ENCODE measurements at places on chromosomes 1 and 21. TPM values are rescaled to one million over a fixed set of nuclear protein-coding genes. Genes with fewer than 3 reads are reported as not detected.

Gene SMCP
- not detected for polyA plus RNA-seq

DNA sequence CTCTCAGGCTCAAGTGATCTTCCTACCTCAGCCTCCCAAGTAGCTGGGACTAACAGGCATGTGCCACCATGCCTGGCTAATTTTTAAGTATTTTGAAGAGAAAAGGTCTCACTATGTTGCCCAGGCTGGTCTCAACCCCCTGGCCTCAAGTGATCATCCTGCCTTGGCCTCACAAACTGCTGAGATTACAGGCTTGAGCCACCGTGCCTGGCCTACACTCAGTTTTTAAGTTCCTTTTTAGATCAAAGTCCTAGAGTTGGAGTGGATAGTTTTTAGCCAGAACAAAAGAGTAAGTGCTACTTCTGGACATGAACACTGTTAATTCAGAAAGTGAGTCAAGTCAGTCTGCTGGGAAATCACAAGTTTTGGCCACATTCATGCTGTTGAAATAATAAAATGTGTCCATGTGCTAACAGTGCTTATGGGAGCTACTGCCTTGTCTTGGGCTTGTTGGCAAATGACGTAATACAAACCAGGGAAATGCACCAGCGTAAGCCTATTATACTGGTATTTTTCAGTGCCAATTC lies 84.2 kb downstream of the NDUFS5 start:
- DNase-seq, result peak; percentile 48

- no peak for DNase-seq
Measured at GRCh38 chr21:38950435-38951094, 144.8 kb downstream of the ETS2 start.

Gene MCL1
- polyA plus RNA-seq, result 115 TPM

Gene SLC22A15
- polyA plus RNA-seq, result 17.6 TPM

GRCh38 chr1:156744786-156745419 lies 4.0 kb upstream of the MRPL24 start:
- no peak for DNase-seq

Gene SIM2
- 2.9 TPM for polyA plus RNA-seq

Gene LRRC38
- 3.8 TPM for polyA plus RNA-seq

GRCh38 chr1:164858096-164858632 lies 299.2 kb downstream of the PBX1 start:
- no peak for DNase-seq

DNA sequence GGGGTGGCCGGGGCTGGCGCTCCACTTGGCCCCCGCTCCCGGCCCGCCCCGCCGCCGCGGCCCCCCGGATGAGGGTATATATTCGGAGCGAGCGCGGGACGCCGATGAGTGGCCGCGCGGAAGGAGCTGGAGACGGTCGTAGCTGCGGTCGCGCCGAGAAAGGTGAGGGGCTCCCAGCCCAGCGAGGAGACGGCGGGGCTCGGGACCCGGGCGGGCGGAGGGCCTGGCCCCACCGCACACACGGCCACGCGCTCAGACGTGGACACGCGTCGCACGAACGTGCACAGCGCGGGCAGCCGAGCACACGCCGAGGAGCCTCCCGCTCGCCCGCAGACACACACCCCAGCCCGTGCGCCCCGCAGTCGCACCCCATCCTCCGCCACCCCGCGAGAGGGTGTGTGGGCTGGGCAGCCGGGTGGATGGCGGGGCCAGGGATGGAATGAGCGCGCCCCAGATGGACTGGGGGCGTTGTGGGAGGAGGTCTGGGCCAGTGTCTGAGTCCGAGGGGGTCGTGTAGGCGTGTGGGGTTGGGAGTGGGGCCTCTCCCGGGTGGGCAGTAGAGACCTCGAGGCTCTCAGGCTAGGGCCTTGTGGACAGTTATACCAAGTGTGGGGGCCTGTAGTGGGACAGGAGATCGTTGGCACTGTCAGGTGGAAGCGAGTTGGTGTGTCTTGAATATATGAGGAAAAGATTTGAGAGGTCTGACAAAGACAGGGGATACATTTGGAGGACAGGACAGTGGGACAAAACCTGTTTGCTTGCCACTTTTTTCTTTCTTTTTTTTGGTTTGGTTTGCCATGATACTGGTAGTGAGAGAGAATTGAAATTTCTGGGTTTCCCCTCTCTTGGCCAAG lies at the start of gene UAP1:
UAP1 (plus strand) TSS at position 107 of the 854 bp plus-strand sequence. CDS start 4,347 bp downstream, outside the sequence.
- DNase-seq, result no peak

Gene ADAMTSL4
- 2.6 TPM for polyA plus RNA-seq

DNA sequence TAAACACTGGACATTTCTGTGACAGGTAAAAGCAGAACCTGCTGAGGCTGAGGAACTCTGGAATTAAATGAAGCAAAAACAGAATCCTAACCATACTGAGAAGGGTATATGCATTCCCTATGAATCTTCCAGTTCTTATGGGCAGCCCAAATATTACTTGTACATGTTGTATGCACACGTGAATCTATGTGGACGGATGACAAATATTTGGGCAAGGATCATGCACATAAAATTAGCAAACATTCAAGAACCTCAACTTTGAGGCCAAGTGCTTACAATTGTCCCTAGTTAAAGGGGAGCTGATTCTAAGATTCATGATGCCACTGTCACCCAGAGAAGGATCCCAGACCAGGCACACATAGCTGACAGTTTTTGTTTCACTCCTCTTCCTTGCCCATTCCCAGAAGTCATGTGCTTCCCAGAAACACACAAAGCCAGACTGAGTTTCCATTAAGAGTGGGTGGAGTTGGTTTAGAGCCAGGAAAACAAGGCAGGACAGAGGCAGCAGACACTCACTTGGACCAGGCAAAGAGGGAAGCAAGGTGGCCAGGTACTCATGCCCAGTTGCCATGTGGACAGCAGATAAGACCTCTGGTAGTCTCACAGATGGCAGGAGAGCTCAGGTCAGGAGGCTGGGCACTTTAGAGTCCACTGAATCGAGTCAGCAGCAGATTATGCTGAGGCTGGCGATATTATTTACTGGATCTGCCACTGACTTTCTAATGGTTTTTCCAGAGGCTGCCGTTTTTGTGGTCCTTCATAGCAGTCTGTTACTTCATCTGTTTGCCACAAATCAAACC lies 25.6 kb downstream of the AK2 start:
- no peak for DNase-seq

GRCh38 chr1:234755449-234755863 lies 145.5 kb upstream of the IRF2BP2 start:
- no peak for DNase-seq

Gene SPAG17
- polyA plus RNA-seq, result 14.7 TPM

All from spinal cord (tissue), 10 donors.